Activated T-helper 9 cell treated with anti-CD3 and anti-CD28 coated beads, Interleukin-2, amount 50 U/mL, for 16 hours (primary cell): ENCODE measurements at places on chromosomes 2 and 18.

DNA sequence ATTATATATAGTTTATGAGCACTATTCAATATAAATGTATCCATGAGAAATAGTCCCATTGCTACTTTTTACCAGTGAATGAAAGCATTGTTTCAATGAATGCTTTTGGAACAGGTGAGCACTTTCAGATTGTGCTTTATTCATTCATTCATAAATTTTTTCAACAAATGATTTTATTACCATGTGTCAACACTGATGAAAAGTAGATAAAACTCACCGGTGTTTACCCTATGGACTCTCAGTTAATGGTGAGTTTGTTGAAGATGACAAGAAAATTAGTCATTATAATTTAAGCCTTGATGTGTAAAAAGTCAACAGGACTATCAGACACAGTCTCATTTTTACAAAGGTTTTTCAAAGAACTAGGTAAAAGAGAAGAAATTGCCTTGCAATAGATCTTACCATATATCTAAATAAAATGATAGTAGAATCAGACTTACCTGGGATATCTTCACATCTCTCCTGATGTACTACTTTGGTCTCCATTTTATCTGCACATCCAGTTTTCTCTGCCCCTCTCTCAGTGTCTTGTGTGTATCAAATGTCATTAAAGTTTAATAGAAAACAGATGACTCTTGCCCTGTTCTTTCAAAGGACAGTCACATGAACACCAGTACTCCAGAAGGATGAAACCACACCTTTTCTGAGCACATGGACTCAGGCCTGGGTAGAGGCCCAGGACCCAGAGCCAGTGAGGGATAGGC is 325.3 kb upstream of the RND3 start:
- DNase-seq = no peak

- DNase-seq = no peak
Measured at GRCh38 chr2:59752071-59752470, 801.4 kb downstream of the BCL11A start.

GRCh38 chr2:105329561-105330495 is at the start of gene TGFBRAP1:
Gene TGFBRAP1, minus strand, starts transcription at chr2:105329735. Its CDS starts 21,434 bp downstream, at chr2:105308301.
- peak; percentile 45 for DNase-seq

DNA sequence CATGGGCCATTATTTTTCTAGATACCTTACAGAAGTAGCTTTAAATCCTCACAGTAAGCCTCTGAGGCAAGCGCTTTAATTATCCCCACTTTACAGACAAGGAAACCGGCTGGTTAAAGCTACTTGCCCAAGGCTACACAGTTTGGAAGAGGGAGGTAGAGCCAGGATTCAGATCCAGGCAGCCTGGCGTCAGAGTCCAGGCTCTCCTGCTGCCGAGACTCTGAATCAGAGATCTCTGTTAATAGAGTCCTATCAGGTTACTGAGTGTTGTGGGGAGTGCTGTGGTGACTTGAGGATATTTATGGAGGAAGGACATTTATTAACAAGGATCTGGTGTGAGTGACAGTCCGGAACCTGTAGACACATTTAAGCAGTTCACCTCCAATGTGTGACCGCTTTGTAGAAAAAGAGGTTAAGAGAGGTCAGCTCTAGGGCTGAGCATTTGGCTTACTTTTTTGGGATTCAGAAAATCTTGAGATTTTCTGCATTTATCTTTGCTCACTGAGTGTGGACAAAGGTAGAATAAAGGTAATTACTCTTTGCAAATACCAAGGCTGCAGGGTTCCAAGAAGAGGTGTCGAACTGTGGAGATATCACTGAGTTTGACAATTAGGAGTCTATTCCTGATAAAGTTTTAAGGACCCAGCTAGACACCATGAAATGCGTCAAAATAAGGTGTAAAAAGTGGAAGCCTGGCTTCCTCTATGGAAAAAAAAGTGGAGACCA is 1.6 kb upstream of the CEP192 start:
- no peak for DNase-seq

DNA sequence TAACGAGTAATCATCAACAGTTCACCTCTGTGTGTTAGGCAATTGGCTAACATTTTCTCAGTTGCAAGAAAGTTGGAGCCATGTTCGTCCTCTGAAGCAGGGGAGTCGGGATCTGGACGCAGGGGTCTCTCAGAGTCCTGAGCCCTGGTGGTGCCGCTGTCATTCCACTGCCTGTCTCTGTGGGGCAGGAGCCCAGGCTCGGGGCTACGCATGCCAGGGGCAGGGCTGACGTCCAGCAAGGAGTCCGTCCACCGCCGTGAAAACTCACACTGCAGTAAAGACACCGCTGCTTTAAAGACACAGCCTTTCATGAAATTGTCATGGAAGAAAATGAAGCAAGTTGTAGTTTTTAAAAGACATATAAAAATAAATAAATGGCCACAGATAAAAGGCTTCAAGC is 571.1 kb upstream of the SOX11 start:
- DNase-seq = no peak

DNA sequence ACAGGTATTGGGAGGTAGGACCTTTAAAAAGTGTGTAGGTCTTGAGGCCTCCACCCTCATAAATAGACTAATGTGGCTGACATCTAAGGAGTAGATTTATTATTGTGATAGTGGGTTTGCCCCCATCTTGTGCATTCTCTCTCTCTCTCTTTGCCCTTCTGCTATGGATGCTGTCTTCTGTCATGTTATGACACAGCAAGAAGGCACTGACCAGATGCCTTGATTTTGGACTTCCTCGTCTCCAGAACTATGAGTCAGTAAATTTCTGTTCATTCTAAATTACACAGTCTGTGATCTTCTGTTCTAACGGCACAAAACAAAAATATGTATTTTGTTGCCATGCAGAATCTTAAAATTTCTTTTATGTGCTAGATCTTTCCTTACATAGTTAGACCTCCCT is 66.9 kb downstream of the ATAD2B start:
- DNase-seq = no peak

- DNase-seq = no peak
Measured at GRCh38 chr2:188659656-188660406, 314.3 kb upstream of the COL3A1 start.

GRCh38 chr18:75745147-75745546 is 317.6 kb upstream of the SMIM21 start:
- DNase-seq = no peak

GRCh38 chr18:29311580-29311979 is 1134.7 kb upstream of the CDH2 start:
- DNase-seq = no peak

DNA sequence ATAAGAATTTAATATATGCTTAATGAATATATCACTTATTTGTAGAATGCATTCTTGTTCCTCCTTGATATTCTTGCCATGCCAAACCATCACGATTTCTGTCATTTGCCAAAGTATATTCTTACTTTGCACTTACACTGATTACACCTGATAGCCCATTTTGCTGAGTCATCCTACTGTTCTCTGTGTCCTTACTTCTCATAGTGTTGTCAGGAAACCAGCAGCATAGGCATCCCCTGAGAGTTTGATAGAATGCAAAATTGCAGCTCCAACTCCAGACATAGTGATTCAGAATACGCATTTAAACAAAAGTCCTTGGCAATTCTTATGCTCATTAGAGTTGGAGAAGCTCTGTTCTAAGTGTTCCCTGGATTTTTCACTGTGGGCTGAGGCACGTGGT is 687.1 kb downstream of the DPP10 start:
- DNase-seq = no peak

DNA sequence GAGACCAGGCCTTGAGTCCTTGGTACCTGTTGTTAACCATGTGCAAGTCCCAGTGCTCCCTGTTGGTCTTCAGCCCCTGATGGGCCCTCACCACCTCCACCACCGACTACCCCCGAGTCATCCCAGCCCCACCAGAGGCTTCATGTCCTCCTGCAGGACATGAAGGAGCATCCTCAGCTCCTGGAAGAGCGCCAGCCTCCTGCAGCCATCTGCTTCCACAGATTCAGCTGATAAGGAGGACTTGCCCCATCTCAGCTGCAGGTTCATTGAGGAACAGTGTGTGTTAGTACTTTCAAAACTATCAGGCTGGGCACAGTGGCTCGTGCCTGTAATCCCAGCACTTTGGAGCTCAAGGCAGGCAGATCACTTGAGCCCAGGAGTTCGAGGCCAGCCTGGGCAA is 151.9 kb downstream of the ATP9B start:
- no peak for DNase-seq

GRCh38 chr2:160695402-160696086 is 201.9 kb upstream of the RBMS1 start:
- DNase-seq = no peak

DNA sequence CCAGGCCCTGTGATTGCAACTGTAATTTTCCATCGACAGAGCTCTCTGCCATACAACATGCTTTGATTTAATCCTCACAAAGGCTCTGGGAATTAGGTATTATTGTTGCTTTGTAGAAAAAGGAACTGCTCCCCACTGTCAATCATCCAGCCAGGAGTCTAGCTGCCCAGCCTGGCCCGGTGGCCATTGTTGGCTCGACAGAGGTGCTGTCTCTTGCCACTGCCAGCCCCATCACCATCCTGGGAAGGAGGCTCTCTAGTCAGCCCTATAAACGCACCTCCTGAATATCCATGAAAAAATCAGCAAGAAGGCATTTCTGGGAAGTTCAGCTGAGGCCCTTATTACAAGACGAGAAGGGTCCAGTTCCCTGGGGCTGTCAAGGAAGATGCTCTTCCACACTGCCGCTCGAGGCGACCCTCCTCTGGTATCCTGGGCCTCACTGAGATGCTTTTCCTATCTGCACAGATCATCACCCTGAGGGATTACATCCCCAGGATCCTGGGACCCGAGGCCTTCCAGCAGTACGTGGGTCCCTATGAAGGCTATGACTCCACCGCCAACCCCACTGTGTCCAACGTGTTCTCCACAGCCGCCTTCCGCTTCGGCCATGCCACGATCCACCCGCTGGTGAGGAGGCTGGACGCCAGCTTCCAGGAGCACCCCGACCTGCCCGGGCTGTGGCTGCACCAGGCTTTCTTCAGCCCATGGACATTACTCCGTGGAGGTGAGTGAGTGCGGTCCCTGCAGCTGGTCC is 71.0 kb downstream of the TPO start:
- DNase-seq = no peak

DNA sequence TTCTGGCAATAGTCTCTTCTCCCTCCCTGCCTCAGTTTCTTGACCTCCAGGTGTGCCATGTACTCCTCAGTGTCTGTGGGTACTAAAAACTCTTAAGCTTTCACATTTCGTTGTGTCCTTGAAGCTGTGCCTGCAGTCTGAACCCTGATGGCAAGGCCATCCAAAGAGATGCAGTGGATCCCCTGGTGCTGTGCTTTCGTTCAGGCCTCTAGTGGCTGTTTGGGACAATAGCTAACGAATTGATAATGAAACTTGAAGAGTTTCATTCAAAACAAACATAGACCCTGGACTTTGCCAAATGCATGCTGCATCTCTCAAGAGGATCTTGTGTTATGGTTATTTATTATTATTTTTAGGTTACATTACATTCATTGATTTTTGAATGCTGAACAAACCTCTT is 523.1 kb upstream of the FSIP2 start:
- no peak for DNase-seq
